ENCODE measurements at places on chromosomes 16 and 17.

GRCh38 chr16:60815865-60816264 is 1220.4 kb downstream of the CDH8 start:
- no peak for DNase-seq

DNA sequence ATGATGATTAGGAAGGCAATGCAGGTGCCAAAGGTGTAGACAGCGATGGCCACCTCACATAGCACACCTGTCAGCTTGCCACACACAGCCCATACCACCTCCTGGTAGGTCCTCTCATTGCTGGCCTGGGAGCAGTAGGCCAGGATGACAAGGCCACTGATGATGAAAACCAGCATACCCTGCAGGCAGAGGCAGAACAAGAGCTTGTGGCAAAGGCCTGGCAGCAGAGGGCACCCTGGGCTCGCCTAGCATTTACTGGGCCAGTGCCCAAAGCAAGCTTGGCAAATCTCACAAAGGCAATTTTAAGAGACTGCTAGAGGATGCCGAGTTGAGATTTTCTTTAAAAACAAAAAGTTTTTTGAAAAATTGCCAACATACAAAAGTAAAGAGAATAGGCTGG is 5.9 kb downstream of the SLC38A7 start:
- DNase-seq, result no peak

- DNase-seq, result no peak
Measured at GRCh38 chr17:62760059-62760944, 47.8 kb downstream of the MARCHF10 start.

DNA sequence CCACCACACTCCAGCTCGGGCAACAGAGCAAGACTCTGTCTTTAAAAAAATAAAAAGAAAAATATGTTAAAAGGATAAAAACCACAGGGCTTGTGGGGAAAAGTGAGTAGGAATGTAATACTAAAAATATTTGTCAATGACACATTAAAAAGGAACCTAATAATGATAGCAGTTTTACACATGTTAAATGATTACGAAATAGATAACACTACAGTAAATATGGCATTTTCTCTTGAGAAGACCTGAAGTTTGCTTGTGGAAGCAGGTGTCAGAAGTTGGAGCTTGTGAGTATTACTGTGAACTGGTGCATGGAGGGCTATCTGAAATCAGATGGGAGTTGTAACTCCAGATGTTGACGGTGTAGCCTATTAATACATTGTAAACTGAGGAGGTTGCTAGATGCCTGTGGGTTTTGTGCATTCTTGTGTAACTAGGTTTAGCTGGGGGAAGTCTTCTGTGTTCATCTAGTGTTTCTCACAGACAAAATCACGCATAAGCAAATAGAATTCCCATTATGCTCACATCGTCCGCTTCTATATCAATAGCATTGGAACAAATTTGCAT is 44.2 kb upstream of the CLEC18A start:
- no peak for DNase-seq

DNA sequence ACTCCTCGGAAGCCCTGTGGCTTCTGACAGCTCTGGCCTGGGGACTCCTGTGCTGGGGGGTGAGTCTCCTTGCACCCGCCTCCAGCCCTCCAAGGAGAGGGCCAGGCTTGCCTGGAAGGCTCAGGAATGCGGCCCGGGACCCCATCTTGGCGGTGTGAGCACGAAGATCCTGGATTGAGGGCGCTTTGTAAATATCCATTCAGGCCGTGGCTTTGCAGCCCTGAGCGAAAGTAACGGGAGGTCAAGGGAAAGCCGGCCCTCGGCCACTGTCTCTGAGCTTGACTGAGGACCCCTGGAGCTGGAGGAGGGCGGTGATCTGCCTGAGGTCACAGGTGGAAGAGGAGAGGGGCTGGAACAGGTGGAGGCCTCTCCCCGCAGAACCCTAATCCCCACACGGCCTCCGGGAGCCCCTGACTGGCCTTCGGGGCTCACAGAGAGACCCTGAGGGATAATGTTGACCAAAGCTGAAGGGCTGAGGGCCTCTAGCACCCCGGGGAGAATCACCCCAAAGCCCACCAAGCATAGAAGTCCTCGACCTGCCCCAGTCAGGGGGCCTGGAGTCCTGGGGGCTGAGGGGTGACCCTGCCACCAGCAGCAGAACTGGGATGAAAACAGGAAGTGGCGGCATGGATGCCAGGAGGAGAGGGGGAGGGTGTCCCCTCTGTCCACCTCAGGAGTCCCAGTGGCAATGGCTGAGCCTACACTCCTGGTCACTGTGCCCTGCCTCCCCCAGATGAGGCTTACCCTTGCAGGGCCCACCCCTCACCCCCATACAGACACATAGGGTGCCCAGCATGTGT is 8.3 kb upstream of the RASD1 start:
- no peak for DNase-seq

GRCh38 chr16:77840093-77840492 is 51.7 kb downstream of the VAT1L start:
- no peak for DNase-seq

DNA sequence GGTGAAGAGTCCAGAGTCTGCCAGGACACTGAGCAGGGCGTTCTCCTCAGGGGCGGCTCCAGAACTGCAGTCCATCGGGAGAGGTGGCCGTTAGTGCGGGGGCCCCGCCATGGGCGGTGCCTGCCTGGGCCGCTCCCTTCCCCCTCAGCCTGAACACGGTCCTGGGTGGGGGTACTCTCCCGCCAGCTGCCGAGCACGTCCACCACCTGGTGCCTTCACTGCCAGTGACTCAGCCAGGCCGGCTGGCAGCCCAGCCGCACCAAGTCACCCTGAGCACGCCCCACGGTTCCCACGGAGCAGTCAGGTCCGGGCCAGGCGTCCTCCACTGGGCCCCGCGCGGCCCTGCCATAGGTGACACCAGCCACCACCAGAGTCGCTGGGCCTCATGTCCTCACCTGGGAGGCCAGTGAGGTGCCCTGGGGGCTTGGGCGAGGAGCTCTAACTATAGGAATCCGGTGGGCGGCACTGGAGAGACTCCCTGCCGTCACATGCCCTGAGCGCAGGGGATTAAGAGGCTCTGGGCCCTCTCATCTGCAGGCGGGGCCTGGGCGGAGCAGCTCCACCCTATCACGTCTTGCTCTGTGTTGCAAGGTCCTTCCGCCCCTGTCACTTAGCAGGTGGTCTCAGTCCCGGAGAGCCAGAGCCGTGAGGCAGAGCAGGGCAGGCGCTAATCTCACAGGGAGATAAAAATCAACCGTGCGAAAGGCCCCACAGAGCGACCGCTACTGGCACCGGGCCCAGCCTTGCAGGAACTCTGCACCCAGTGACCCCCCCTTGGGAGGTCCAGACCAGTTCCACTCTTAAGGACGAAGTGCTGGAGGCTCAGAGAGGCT is 14.3 kb downstream of the PIEZO1 start:
- DNase-seq, result no peak

GRCh38 chr16:30025574-30025973 is 2.6 kb downstream of the C16orf92 start:
- no peak for DNase-seq

GRCh38 chr17:49775546-49776260 is 11.8 kb upstream of the FAM117A start:
- no peak for DNase-seq

DNA sequence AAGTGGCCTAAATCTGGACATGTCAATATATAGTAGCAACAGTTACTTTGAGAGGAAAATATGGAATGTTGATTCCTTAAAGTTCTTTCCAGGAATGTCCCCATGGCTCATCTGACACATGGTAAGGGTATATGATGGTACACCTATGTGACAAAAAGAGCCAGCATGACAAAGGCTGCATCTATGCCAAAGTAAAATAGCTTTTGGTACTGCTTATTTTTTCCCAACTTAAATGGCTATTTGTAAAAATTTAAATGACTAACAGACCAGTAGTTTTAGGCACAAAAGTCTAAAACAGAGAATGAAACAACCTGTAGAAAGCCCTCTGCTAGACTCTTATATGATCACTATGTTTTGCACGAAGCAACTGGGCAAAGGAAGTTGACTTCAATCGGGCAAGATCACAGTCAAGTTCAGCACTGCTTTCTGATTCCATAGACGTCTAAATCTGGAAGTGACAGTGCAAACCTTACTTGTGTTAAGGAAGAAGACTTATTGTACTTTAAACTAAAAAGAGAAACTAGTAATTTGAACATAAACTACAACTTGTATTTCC is 135.1 kb downstream of the SKAP1 start:
- no peak for DNase-seq

DNA sequence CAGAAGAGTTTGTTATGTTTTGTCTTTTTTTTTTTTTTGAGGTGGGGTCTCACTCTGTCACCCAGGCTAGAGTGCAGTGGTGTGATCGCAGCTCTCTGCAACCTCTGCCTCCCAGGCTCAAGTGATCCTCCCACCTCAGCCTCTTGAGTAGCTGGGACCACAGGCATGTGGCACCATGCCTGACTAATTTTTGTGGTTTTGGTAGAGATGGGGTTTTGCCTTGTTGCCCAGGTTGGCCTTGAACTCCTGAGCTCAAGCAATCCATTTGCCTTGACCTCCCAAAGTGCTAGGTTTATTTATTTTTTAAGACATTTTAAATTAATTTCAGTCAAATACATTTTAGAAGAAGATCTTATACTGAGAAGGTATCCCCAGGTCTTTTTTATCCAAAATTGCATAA is 366.7 kb downstream of the KCNJ2 start:
- DNase-seq, result no peak
